BJ (cell line): ENCODE measurements at places on chromosomes 7 and 10. TPM values are rescaled to one million over a fixed set of nuclear protein-coding genes. Genes with fewer than 3 reads are reported as not detected.

DNA sequence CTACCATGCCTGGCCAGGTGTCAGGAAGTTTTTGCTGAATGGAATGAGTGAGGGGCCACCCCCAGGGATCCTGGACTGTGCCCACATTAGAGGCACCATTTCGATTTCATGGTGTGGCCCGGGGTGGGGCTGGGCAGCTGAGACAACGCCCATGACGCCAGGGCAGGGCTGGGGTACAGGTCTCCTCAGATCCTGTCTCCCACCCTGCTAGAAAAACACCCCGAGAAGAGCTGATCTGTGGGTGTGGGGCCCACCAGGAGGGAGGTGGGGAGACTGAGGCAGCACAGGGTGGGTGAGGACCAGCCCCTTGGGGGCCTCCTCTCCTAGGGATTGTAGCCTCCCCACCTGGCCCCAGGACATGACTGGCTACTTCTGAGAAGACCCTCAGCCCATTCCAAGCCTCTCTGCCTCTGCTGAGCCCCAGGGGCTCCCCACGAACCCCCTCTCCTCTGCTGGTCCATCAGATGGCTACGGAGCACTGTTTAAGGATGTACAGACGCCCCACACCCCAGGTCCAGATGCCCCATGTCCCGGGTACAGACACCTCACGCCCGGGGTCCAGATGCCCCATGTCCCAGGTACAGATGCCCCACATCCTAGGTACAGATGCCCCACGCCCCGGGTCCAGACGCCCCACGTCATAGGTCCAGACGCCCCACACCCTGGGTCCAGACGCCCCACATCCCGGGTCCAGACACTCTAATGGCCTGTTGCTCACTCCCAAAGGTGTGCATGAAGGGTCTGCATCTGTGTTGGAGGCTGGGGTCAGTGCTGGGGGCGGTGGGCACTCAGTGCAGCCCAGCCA is 99.4 kb downstream of the MICALL2 start:
- no peak for DNase-seq

Gene UBTD1
- polyA plus RNA-seq, result 22.7 and 39.0 TPM in 2 replicates

DNA sequence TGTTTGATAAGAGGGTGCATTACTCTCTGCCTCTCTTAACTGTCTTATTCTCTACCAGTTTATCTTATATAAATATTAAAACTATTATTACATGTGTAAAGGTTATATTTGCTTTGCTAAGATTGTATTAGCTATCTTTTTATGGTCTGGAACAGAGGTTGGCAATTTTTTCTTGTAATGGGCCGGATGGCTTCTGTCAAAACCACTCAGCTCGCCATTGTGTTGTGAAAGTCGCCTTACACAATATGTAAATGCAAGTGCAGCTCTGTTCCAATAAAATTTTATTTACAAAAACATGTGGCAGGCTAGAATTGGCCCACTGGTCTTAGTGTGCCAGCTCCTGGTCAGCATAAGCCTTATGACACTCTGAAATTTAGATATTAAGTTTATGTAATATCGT is 185.8 kb downstream of the SDK1 start:
- DNase-seq, result no peak

GRCh38 chr10:34281661-34282582 is 533.2 kb downstream of the PARD3 start:
- DNase-seq, result no peak

Gene PNLIPRP1
- polyA plus RNA-seq, result not detected in 2 replicates

Gene HIPK2
- 2.9 and 3.6 TPM in 2 replicates for polyA plus RNA-seq

DNA sequence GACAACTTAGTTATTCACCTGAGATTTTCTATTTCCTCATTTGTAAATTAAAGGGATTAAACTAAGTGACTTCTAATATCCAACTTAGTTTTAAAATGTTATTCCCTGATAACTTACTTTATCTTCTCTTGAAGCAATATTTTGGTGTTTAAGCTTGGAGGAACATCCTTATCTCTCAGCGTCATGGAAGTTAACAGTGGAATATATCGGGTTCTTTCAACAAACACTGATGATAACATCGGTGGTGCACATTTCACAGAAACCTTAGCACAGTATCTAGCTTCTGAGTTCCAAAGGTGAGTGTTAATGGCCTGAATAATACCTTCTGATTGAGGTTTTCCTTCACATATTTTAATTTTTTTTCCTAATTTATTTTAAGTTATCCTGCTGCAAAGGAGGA is 14.1 kb downstream of the HSPA14 start:
- no peak for DNase-seq

Gene VSTM2A
- polyA plus RNA-seq, result not detected in 2 replicates

Gene ZCCHC24
- polyA plus RNA-seq, result 34.2 and 49.1 TPM in 2 replicates

DNA sequence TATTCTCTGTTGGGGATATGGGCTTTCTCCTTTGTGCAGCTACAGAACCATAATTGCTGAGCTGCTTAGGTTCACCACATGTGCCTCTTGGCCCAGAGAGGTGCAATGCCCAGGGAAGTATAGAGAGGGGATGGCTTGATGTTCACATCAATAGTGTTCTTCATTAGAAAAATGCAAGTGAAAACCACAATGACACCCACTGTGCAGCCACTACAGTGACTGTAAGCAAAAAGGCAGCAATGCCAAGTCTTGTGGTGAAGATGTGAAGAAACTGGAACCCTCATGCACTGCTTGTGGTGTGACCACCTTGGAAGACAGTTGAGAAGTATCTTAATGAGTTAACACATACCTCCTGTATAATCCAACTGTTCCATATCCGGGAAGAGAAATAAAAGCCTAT is 318.9 kb upstream of the ZMIZ1 start:
- no peak for DNase-seq

DNA sequence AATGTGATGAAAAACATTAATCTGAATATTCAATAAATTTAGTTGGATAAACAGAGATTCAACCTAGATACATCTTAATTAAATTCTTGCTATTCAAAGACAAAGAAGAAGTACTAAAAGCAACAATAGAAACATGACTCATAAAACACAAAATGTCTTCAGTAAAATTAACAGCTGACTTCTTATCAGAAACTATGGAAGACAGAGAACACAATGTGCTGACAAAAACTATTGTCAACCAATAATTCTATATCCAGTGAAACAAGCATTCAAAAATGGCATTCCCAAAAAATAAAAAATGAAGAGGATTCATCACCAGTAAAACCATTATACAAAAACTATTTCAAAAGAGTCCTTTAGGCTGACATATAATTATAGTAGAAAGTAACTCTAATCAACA is 400.5 kb upstream of the SORCS1 start:
- DNase-seq, result no peak

DNA sequence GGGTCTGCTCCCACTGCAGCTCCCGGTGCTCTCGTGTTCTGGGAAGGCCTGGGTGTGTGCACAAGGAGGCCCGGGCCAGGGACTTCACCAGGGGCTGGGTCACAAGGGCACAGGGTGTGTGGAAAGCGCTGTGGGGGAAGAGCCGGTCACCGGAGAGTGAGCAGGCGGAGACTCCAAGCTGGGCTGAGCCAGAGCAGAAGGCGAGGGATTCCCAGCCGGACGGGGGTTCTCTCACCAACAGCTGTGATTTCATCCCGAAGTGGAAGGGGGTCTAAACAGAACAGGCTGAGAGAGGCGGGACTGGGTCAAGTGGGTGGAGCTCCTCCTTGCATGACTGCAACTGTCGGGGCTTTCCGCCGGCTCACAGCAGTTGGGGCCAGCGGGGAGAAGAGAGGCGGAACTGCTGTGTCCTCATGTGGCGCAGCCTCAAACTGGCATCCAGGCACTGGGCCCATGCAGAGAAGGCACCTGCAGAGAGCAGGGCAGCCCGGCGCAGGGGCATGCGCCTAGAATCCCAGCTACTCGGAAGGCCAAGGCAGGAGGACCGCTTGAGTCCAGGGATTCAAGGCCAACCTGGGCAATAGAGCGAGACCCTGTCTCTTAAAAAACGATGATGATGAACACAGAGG is 7.6 kb upstream of the ORAI2 start:
- DNase-seq, result no peak

DNA sequence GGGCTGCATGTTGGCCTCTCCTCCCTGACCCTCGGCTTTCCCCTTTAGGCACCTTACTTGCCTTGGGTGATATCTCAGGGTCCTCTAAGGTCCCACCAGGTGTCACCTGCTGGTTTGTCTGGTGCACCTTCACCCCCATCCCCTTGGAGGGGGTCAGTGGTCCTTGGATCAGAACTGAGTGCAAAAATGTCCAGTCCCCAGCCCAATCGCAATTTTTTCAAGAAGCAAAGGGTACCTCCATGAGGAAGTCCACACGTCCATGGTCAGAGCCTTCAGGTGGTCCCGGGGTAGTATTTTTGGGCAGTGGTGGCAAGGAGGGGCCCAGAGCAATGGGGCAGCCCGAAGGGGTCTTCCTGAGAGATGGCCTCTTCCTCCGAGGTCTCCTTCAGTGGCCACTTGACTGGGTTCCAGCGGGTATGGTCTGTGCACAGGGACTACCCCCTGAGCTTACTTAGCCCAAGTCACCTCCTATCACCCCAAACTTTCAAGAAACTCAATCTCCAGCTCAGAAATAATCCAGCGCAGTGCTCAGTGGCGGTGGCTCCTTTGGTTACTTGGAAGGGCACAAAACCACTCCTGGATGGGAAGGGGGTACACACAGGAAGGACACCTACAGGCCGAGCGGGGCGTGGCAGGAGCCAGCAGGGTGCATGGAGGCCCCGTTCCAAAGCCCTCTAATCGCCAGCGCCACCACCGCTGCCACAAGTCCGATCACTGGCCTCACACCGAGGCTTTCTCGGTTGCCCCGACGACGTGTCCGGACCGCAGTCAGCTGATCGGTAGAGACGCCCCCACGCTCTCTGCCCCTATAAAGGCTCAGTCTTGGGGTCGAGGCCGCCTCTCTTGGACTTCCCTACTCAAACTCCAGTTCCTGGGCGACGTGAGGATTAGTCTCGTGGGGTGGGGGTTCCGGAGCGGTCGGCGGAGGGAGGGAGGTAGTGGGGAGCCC is 4.5 kb downstream of the SAP25 start:
- DNase-seq, result no peak

Gene DRGX
- polyA plus RNA-seq, result 0.04 and 0.06 TPM in 2 replicates

DNA sequence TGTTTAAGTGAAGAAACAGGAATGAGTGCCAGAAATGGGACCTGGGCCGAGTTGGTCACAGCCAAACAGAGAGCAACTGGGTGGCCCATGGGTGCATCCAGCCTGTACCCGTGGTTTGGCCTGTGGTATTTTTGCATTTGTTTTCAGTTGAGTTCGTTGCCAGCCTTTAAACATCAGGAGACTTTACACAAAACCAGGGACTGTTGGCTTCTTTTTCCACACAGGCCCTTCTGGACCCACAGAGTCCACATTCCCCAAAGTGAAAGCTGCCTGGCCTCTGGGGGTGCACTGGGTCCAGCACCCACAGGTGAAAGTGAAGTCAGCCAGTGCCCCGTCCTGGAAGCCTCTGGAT is 54.1 kb upstream of the TNS3 start:
- no peak for DNase-seq

Gene DNAH11
- 0.59 and 0.87 TPM in 2 replicates for polyA plus RNA-seq

Gene TRIM50
- not detected in 2 replicates for polyA plus RNA-seq

- no peak for DNase-seq
Observed at GRCh38 chr10:102814873-102815661, 22.1 kb downstream of the CYP17A1 start.

GRCh38 chr10:70599791-70600190 is 2.8 kb downstream of the PRF1 start:
- no peak for DNase-seq

DNA sequence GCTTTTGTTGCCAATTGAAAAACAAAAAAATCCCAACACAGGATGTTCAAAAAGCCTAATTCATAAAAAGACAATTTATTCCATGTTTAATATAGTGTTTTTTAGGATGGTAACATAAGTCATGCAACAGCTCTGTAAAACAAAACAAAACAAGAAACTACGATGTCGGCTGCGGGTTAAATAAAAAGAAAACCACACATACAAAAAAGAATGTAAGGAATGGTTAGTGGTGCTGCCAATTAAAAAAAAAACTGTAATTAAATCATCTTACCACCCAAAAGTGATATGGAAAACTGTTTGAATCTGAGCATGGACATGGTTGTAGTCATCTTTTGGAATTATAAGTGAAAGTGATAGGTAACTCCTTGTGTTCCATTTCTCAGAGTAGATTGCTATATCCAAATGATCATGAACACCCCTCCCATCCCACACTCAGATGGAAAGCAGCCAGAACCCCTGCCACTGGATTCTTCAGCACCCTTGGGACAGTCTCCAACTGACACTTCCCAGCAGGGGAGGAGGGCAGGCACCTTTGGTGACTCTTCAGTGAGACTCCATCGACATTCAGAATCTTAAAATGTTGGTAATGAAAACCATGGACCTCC is 14.3 kb upstream of the DAGLB start:
- DNase-seq, result no peak

DNA sequence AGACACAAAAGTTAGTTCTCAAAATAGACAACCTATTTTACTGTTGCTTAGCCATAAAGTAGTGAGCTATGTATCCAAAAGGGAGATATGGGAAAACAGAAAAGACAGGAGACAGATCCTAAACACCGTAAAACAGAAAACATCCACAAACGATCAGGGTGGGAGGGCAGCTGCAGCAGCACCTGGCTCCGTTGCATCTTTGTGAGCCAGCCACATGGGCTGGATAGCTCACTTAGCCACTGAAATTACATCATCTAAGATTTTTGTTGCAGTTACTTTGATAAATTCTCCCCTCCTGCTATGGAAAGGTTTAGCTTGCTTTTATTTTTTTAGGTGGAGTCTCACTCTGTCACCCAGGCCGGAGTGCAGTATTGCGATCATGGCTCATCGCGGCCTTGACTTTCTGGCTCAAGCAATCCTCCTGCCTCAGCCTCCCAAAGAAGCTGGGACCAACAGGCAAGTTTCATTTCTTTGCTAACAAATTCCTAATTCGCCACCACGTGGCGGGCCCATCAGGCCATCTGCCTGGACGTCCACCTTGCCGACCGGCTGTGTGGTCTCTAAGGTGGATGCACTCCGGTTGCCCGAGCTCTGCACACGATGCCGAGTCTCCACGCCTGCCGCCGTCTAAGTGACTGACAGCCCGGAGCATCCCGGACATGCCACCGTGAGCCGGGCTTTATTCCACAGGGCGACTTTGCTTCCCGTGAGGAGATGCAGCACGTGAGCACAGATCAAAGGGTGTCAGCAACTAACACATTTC is 159.8 kb downstream of the DIP2C start:
- no peak for DNase-seq

GRCh38 chr7:128379900-128380479 is 18.5 kb upstream of the PRRT4 start:
- DNase-seq, result no peak

Gene GPC2
- polyA plus RNA-seq, result 1.3 and 1.9 TPM in 2 replicates

DNA sequence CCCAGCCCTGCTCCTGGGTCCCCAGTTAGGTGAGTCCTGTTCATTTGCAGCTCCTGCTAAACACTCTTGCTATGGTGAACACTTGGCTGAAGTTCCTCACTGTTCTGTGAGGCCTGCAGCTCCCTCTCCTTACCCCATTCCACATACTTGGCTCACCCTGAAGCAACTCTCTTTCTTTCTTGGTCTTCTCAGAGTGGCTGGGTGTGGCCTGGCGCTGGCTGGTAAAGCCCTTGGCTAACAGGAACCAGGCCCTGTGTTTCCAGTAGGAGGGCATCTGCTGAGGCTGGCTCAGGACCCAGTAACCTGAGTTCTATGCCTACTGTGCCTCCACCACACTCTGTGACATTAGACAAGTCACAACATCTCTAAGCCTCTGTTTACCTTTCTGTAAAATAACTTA is 53.1 kb upstream of the COL13A1 start:
- no peak for DNase-seq
